Activated CD8-positive, alpha-beta memory T cell treated with anti-CD3 and anti-CD28 coated beads, Interleukin-2, amount 10 ng/mL, durations not matched to agents 7 days and 5 days (primary cell): ENCODE measurements at places on chromosomes 13 and 19.

DNA sequence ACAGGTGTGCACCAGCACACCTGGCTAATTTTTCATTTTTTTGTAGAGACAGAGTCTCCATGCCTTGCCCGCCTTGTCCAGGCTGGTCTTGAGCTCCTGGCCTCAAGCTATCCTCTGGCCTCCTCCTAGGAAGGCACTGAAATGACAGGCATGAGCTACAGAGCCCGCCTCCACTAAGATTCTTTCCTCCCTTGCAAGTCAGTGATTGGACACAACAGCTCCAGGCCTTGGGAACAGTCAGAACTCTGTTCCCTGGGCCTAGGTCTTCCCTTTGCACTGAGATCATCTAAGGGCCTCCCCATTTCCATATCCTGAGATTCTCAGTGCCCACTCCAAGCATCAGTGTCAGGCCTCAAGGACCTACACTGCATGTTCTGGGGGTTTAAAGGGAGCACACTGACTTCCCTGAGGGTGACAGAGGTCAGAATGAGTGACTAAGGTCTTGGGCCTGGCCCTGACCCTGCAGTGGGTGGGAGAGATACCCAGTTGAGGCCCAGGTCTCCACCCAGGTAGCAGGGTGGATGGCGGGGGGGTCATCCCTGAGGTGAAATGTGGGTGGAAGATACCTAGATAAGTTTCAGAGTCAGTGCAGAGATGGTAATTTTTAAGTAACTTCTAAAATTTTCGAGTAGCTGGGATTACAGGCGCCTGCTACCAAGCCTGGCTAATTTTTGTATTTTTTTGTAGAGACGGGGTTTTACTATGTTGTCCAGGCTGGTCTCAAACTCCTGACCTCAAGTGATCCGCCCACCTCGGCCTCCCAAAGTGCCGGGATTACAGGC lies 17.3 kb upstream of the ERCC1 start:
- no peak for DNase-seq

- no peak for DNase-seq
These were observed 1317.6 kb downstream of the PCDH9 start for GRCh38 chr13:65912516-65912915.

DNA sequence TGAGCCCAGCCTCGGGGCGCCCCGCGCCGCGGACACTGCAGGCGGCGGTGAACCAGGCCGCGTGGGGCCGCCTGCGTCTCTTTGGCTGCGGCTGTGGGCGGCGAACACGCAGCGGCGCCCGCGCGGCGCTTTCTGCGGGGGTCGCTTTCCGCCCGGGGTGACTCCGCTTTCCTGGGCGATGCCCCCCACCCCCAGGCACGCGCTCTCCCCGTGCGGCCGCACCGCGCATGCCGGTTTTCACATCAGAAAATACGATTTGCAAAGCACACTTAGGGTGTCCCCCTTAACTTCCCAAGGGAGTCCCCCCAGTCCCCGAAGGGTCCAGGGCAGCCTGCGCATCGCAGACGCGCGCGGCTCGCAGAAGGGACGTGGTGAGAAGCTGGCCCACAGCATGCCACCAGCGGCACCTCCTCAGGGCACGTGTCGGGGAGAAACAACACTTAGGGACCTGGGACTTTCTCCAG lies 5.3 kb downstream of the F7 start:
- DNase-seq: no peak

DNA sequence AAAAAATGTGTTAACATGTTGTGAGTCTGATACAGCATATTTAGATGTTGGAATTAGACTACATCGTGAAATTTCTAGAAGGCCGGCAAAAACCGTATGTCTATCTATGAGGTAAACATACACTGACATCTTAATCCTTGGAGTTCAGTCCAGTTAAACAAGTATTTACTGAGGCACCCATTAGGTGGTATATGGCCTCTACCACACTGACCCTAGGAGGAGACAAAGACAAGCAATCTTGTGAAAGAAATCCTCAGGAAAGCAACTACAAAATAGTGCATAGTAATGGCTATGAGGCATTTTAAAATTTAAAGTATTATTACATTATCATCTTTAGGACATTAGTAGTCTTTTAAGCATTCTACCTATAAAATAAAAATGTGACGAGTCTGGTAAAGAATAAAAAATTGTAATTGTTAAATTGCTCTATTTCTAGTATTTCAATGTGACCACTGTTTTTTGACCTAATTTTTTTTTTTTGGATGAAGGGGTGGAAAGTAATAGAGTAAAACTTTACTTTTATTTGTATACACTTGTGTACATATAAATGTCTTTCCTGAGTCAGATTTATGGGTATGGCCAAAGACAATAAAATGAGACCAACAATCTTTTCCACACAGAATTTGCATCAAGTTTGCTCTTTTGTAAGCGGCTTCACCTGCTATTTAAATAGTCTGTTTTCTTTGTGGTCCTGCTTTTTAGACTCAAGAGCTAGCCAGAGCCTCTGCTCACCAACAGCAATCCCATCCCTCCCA lies 50.5 kb downstream of the KATNAL1 start:
- DNase-seq: no peak

DNA sequence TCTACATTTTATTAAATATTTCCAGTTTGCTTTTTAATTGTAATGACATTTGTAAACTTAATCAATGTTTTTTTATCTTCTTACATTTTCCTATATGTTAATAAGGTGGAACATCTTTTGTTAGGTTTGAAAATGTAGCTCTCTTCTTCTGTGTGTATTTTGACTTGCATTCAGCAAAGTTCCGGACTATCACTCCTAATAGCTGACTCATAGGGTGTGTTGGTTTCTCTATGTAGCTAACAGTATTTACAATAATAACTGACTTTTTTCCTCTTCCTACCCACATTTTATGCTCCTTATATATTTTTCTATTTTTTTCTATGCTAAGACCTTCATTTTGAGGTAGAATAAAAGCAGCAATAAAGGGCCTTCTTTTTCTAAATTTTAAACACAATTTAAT lies 28.1 kb downstream of the MYO16 start:
- no peak for DNase-seq

DNA sequence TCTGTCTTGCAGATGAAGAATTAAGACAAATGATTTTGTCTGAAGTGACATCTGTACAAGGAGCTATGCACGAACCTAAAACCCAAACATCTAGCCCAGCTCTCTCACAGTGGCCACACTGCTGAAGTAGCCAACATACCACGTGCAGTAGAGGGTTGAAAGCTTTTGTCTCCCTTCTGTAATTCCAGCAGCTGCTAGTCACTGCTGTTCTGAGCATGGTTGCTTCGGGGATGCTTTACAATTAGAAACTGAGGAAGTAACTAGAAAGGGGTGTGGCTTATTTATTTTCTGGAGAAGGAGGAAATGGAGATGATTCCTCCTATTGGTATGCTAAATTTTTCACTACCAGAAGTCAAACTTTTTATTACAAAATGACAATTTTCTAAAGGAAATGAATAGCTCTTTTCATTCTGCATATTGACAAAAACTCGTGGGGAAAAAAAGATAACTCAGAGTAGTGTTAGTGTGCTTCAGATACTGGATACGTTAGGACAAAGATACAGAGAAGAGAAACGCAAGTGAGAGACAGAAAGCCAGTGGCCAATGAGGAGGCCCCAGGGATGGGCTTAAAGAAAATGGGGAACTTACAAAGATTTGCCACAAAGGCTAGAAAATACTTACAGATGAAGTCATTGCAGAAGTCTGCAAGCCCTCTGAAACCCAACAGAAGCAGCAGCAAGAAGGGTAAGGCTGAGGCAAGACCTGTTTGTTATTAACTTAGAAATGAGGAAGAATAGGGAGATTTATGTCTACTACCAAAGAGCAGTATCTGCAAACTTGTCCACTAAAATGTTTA lies 192.7 kb upstream of the MIR17HG start:
- no peak for DNase-seq

DNA sequence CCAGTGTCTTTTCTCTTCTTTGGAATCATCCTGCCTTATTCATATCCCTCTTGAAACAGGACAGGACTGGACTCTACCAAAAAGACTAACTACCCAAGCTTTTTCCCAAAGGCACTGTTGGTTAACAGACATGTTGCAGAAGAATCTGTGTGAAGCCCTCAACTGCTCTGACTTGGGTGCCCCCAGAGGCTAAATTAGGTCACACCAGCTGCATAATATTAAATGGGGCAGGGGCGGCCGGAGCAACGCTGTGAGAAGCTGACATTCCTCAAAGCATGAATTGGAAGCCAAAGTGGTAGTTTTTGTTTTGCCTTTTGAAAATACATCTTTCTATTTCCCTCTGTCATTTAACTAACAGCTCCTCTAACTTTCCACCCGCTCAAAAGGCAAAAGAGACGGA lies 185.9 kb downstream of the LHFPL6 start:
- DNase-seq: no peak

GRCh38 chr19:17933414-17934129 lies 757 bp downstream of the CCDC124 start:
- DNase-seq: no peak

GRCh38 chr19:41917676-41918075 lies 10.6 kb downstream of the ERFL start:
- DNase-seq: no peak

DNA sequence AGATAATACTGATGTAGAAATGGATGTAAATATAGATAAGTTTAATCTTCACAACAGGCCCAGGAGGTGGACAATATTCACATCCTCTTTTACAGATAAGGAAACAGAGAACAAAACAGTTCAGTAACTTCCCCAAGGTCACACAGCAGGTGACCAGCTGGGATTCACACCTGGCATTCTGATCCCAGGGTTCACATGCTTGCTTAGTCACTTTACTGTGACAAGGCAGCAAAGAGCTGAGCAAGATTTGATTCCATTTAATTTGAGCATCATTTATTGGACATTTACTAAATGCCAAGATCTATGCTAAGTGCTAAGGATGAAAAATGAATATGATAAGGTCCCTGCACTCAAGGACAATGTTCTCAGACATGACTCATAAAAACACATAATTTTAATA lies 94.1 kb upstream of the STARD13 start:
- no peak for DNase-seq

DNA sequence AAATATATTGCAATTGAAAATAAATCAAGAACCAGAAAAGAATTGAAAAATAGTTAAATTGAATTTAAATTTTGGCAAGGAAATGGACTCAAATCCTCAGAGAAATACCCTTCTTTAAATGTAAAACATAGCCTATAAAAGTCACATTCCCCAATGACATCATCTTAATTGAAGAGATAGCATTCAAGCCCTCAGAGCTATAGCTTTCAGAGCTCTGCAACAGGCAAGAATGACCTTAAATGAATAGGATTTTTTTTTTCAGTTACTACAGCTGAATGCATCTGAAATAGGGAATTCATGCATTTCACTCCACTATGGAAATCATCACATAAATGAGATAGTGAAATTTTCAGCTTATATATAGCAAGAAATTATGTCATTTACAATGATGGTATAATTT lies 1049.0 kb downstream of the OLFM4 start:
- DNase-seq: no peak
